Neural crest cell (in vitro differentiated cells): ENCODE measurements at places on chromosomes 1 and 21. TPM values are rescaled to one million over a fixed set of nuclear protein-coding genes. Genes with fewer than 3 reads are reported as not detected.

C1orf198 gene
- 73.3 and 73.5 TPM in 2 replicates for total RNA-seq

LRRIQ3 gene
- total RNA-seq = 0.35 and 0.57 TPM in 2 replicates

CEP170 gene
- total RNA-seq = 120 and 129 TPM in 2 replicates

GRCh38 chr1:83857103-83857502, 141.8 kb downstream of the TTLL7 start:
- H3K27me3 ChIP-seq = no peaks in the 10 kb centered on the region
- no peak overlapping the region for H3K4me3 ChIP-seq
- DNase-seq = no peak
- H3K27ac ChIP-seq = no peak overlapping the region
- H3K4me1 ChIP-seq = peaks cover 14% of the 10 kb centered on the region

DNA sequence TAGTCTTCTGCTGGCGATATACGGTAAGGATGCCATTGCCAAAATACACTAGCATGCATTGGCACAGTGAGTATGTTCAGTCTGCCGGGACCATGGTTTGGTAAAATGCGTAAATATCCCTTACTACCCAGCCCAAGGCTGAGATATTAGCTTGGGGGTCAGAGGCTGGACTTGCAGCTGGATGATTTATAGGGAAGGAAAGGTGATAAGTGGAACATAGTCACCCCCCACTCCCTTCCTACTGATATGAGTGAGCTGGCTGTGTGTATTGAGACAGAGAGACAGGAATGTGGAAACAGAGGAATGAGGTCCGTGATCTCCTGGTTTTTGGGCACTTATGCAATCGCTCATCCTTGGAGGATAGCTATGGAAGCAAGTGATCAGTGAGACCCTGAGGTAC, 642.8 kb downstream of the KCNT2 start:
- H3K36me3 ChIP-seq = no peaks in the 10 kb centered on the region
- H3K4me1 ChIP-seq = no peaks in the 10 kb centered on the region
- H3K27me3 ChIP-seq = no peaks in the 10 kb centered on the region
- no peak overlapping the region for H3K27ac ChIP-seq
- DNase-seq = no peak
- H3K4me3 ChIP-seq = no peak overlapping the region

DNA sequence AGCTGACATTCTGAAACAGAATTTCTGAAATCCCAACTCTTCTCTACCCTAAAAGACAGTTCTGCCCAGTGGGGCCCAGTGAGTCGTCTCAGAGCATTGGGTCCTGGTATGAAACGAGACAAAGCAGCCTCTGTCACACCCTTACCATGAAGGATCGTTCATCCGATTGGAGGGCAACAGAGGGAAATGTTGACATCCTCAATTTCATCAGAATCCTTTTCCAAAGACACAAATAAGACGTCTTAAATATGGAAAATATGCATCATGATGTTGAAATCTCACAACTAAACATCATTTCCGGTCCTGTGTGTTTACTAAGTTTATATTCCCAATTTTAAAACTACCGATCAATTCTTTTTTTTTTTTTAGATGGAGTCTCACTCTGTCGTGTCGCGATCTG, 112.1 kb upstream of the SLC45A1 start:
- no peak overlapping the region for H3K4me3 ChIP-seq
- no peak for DNase-seq
- no peak overlapping the region for H3K27ac ChIP-seq
- H3K4me1 ChIP-seq = peaks cover 14% of the 10 kb centered on the region

- no peaks in the 10 kb centered on the region for H3K27me3 ChIP-seq
- no peak for DNase-seq
- H3K4me3 ChIP-seq = no peak overlapping the region
- H3K4me1 ChIP-seq = no peaks in the 10 kb centered on the region
- peaks cover 25% of the 10 kb centered on the region for H3K36me3 ChIP-seq
These were observed 80.8 kb downstream of the ASH1L start for GRCh38 chr1:155481741-155482241.

GRCh38 chr1:224205438-224205840, 22.4 kb downstream of the DEGS1 start:
- H3K4me3 ChIP-seq = no peak overlapping the region
- H3K27me3 ChIP-seq = no peaks in the 10 kb centered on the region
- no peaks in the 10 kb centered on the region for H3K36me3 ChIP-seq
- H3K4me1 ChIP-seq = peaks cover 3% of the 10 kb centered on the region
- peak overlapping the region; percentile 57 for H3K27ac ChIP-seq
- DNase-seq = no peak

DNA sequence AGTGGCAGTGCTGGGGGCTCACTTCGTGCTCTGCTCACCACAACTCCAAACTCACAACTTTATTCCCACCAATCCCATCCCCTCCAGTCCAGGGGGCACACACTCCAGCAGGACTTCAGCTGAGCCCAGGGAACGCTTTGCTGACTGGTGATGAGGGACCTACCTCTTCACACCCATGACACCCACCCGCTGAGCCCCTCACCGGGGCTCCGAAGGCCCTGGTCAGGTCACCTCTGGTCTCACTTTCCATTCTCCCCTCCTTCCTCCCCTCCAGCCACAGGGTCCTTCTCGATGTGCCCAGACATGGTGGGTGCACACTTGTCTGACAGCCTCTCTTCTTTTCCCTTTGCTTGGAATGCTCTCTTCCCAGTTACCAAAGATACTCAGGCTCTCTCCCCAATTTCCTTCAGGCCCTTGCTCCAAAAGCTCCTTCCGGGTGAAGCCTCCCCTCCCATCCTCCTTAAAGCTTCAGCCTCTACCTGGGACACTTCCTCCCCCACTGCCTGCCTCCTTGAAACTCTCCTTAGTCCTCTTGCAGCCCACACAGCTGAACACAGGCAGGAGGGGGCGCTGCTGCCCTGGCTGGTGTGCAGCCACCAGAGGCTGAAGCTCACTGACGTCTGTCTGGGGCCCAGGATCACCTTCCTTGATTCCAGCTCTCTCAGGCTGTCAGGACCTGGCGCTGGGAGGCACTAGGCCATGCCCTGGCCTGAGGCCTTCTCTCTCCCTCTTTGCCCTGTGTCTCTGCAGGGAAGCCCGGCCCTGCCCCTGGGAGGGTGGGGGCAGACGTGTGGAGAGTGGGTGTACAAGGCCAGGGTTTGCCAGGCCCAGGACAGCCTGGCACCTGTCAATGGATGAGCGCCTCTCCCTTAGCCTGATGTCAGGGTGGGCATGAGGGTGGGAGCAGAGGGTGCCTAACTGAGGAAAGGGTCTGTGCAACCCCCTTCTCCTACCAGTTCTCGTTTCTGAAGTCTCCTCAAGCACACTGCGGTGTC, 1.6 kb downstream of the KCNE1 start:
- no peaks in the 10 kb centered on the region for H3K4me1 ChIP-seq
- H3K36me3 ChIP-seq = no peaks in the 10 kb centered on the region
- H3K4me3 ChIP-seq = no peak overlapping the region
- H3K27ac ChIP-seq = no peak overlapping the region

DNA sequence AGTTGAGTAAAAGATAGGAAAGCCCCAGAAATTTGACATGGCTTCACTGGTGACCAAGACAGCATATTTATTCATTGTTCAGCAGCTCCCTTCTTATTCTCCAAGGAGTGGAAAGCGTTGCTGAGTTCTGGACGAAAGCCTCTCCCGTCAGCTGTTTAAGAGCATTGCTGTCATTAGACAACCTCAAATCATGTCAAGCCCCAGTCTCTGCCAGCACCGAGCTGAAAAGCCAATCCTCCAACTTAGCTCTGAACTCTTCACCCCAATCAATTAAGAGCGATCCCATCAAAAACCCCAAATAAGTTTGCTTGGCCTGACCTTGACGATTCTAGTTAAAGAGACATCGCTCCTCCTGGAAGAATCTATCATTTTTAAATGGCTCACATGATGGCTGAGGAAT, 110.8 kb downstream of the PLPP3 start:
- no peaks in the 10 kb centered on the region for H3K27me3 ChIP-seq
- no peak for DNase-seq
- H3K36me3 ChIP-seq = no peaks in the 10 kb centered on the region
- H3K4me3 ChIP-seq = no peak overlapping the region
- peaks cover 12% of the 10 kb centered on the region for H3K4me1 ChIP-seq
- H3K27ac ChIP-seq = no peak overlapping the region

- H3K27ac ChIP-seq = no peak overlapping the region
- H3K4me1 ChIP-seq = no peaks in the 10 kb centered on the region
- H3K4me3 ChIP-seq = no peak overlapping the region
- H3K36me3 ChIP-seq = no peaks in the 10 kb centered on the region
These were observed 80.7 kb downstream of the GIPC2 start for GRCh38 chr1:78126506-78126905.

DNA sequence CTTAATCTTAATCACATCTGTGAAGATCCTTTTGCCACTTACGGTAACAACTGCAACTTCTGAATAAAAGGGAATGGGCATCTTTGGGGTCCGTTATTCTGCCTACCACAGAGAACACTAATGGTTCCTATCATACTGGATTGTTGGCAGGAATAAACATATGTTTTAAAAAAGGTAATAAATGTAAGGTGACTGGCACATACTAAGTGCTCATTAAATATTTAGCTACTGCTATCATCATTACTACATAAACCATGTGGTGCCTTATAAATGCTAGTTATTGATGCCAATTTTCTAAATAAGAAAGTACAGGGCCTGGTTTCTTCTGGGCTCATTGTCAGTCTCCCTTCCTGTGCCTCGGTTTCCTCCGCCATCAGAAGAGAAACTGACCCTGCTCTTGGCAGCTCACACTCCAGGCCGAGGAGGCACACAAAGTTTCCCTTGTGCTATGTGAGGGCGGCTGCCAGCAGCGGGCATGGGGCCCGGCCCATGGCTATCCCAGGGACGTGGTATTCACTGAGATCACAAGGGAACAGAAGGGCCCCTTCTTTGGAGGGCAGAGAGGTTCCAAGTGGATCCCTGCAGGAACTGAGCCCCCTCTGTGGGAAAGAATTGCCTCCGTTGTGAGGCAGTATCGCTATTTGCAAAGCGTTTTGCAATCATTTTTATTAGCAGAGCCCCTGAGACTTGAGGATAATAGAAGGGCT, 26.2 kb downstream of the NAV1 start:
- H3K27ac ChIP-seq = no peak overlapping the region
- H3K4me3 ChIP-seq = no peak overlapping the region
- peaks cover 3% of the 10 kb centered on the region for H3K27me3 ChIP-seq

DNA sequence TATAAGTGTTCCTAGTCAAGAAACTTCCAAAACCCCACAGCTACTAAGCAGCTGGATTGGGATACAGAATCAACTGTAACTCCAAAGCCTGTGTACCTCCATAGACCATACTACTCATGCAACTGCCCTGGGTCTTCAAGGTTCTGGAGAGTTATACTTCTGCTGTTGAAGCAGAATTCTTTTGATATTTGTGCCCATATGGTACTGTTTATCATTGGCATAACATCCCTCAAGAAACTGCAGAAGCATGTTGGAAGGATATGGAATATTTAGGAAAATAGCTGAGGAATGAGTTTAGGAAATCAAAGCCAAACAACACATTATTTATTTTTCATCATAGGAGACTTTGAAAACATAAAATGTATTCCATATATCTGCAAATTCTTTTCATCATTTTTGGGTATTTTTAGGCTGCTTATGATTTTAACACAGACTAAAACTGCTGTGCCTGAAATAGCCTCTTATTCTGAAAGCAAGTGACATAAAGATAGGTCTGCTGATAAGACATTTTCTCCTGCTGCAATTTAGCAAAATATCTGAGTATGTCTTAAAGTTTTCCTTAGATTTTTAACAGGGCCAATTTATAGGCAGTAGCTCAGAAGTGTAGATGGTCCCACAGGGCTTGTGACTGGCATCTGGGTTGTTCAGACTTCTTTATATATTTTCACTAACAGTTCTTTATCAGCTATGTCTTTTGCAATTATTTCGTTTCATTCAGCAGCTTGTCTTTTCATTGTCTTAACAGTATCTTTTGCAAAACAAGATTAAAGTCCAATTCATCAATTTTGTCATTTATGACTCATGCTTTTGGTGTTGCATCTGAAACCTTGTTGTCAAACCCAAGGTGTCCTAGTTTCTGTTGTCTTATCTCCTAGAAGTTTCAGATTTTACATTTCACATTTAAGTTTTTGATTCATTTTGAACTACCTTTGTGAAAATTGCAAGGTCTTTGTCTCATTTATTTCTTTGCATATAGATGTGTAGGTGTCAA, 41.1 kb upstream of the ZNF124 start:
- no peak for DNase-seq
- H3K4me1 ChIP-seq = peaks cover 18% of the 10 kb centered on the region
- peaks cover under 1% of the 10 kb centered on the region for H3K36me3 ChIP-seq
- H3K27ac ChIP-seq = no peak overlapping the region

GRCh38 chr1:147647796-147648633, 22.3 kb downstream of the ACP6 start:
- peaks cover 26% of the 10 kb centered on the region for H3K4me1 ChIP-seq
- H3K36me3 ChIP-seq = peaks cover 35% of the 10 kb centered on the region
- H3K27ac ChIP-seq = no peak overlapping the region
- DNase-seq = no peak
- H3K27me3 ChIP-seq = no peaks in the 10 kb centered on the region
- no peak overlapping the region for H3K4me3 ChIP-seq

DNA sequence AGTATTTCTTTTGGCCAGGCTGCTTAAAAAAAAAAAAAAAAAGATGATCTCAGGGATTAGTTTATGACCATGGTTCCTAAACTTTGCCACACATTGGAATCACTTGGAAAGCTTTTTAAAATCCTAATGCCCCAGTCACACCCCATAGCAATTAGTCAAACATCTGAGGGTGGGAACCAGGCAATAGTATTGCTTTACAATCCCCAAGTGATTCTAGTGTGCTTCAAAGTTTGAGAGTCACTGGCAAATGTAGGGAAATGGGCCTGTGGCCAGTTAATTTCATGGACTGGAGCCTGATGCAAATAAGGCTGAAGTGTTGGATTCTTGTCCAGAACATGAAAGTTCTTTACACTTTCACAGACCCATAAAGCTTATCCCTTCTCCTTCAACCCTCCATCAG, 374.6 kb upstream of the ESRRG start:
- H3K4me3 ChIP-seq = no peak overlapping the region
- no peak overlapping the region for H3K27ac ChIP-seq
- H3K27me3 ChIP-seq = peaks cover 22% of the 10 kb centered on the region

- H3K4me1 ChIP-seq = no peaks in the 10 kb centered on the region
- H3K27me3 ChIP-seq = peaks cover 26% of the 10 kb centered on the region
- H3K36me3 ChIP-seq = no peaks in the 10 kb centered on the region
- no peak overlapping the region for H3K4me3 ChIP-seq
- H3K27ac ChIP-seq = no peak overlapping the region
These were observed 172.2 kb upstream of the ETV3 start for GRCh38 chr1:157310401-157310800.

DNA sequence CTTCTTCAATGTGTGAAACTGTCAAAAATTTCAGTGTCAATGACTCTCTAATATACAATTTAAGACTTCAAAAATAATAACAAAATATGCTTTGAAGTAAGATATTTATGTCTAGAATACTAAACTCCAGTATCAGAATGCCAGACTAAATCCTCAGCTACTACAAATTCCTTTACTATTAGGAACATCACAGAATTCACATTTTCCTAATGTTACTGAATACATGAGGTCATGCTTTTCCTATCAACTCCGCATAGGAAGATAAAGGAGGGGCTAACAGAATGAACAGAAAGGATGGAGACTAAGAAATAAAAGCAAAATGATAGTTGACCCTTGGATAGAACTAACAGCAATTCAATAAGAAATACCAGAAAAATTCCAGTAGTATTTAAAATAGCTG, 292.7 kb downstream of the SDCCAG8 start:
- H3K27me3 ChIP-seq = no peaks in the 10 kb centered on the region
- H3K27ac ChIP-seq = no peak overlapping the region
- no peak overlapping the region for H3K4me3 ChIP-seq
- DNase-seq = no peak

GRCh38 chr1:101165532-101165931, 71.3 kb upstream of the S1PR1 start:
- no peaks in the 10 kb centered on the region for H3K27me3 ChIP-seq
- peaks cover 12% of the 10 kb centered on the region for H3K4me1 ChIP-seq
- H3K36me3 ChIP-seq = peaks cover 6% of the 10 kb centered on the region
- H3K4me3 ChIP-seq = no peak overlapping the region
- DNase-seq = no peak
